ENCODE measurements at places on chromosomes 5 and 9.

- DNase-seq: no peak
These were observed 49.7 kb downstream of the FER start for GRCh38 chr5:108797396-108797795.

GRCh38 chr5:76367623-76368371 is 35.3 kb upstream of the IQGAP2 start:
- peak; percentile 42 for DNase-seq

GRCh38 chr9:98406469-98406868 is 151.0 kb upstream of the TBC1D2 start:
- no peak for DNase-seq

- DNase-seq: no peak
These were observed 24.0 kb upstream of the SLC12A7 start for GRCh38 chr5:1135696-1136525.

GRCh38 chr5:165565911-165566310 is 2060.5 kb downstream of the MAT2B start:
- no peak for DNase-seq

DNA sequence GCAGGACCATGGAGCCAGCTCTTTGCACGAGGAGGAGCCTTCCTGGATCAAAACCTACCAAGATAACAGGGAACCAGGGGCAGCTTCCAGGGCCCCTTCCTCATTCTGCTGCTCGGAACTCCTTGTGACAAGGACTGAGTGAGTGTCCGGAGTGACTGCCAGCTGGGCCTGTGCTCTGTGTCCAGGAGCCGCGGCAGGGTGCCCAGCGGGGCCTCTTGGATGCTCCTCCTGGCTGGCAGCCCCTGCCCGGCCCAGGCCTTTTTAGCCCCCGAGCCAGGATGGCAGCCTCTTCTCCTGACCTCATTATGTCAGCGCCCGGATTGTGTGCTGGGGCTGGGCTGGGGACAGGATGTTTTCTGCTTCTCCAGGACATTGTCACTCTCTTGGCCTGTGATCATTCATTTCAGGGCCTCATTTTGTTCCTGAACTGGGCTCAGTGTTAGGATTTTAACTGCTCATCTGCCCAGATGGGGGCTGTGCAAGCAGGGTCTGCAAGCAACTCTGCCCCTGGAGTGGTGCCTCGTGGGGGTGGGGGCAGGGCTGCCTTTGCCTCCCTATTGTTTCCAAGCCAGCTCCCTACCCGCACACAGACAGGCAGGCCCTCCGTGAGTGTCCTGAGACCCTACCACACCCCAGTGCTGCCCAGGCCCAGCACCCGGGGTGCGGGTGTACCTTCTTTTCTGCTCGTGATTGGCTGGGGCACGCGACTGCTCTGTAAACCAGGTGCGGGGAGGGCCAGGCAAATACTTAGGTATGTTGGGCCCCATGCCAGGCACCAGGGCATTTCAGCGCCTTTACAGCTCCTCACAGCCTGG is 161.6 kb downstream of the COL23A1 start:
- no peak for DNase-seq

DNA sequence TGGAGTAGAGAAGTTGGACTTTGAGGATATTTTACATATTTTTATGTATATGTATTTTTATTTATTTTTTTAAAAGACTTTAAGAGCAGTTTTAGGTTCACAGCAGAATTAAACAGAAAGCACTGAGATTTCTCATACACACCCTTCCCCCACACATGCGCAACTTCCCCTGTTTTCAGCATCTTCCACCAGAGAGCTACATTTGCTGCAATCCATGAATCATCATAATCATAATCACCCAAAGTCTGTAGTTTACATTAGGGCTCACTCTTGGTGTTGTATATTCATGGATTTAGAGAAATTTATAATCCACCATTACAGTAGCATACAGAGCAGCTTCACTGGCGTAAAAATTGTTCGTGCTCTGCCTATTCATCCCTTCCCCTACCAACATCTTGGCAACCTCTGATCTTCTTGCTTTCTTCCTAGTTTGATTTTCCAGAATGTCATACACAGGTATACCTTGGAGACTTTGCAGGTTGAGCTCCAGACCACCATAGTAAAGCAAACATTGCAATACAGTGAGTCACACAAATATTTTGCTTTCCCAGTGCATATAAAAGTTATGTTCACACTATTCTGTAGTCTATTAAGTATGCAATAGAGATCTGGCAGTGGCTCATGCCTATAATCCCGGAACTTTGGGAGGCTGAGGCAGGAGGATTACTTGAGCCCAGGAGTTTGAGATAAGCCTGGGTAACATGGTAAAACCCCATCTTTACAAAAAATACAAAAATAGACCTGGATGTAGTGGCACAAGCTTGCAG is 9.6 kb upstream of the CCDC171 start:
- DNase-seq: no peak

DNA sequence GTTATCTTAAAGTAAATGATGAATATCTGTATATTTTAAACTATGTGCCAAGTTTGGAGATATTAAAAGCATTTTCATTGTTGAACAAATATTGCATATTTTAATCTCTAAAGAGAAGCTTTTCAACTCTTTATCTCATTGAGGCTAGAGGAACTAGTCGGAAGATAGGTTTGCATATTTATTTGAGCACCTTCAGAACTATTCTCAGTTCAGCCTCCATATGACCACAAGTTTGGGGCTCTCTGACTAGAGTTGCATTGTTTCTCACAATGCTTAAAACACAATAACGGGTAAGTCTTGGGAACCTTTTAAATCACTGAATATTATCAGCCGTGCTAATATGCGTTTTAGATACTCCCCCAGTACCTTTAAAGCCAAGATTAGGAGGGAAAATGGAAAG is 47.3 kb upstream of the CTXN3 start:
- no peak for DNase-seq

DNA sequence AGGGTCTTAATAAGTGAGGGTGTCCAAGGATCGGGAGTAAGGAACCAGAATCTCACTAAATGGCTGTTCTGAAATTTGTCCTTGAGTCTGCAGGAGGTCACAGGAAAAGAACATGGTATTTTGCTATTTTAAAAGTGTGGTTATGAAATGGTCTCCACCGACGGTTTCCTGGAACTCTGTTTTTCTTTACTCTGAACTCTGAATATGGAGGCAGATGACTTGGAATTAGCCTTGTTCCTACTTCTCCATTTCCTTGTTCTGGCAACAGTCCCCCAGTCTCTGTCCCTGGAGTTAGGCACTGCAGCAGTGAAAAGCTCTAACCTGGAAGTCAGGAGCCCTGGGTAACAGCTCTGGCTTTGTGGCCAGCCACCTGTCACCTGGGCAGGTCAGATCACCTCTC is 46.6 kb upstream of the C5orf58 start:
- no peak for DNase-seq

GRCh38 chr9:110932863-110933262 is 105.4 kb downstream of the LPAR1 start:
- no peak for DNase-seq

DNA sequence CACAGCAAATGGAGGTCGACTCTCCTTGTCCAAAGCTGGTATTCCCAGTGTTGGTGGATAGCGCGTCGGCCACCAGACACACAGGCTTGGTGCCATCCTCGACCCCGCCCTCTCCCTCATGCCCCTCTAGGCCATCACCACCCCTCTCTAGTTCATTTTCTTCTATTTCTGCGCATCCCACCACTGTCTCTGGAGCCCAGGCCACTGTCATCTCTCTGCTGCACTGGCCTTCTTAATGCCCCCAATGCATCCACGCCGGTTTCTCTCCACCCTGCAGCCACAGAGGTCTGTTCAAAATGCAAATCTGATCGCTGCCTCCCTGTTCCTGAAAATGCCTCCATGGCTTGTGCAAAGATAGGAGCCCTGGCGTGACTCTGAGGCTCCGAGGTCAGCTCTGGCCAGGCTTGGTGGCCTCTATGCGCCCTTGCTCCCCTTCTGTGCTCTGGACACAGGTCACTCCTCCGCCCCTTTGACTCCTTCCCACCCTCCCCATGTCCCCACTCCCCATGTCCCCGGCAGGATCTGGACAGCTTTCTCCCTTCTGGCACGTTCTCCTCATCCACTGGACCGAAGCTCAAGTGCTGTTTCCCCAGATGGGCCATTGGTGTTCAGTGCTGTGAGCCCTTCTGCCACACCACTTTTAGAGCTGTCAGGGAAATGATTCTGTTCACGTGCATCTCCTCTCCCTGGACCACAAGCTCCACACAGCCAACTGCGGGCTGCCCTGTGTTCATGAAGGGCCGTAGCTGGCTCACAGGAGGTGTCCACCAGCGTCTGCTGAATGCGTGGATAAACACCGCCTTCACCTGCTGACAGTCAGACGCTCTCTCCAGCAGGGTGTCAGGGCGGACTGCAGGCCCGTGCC is 59.5 kb upstream of the RNF130 start:
- no peak for DNase-seq

DNA sequence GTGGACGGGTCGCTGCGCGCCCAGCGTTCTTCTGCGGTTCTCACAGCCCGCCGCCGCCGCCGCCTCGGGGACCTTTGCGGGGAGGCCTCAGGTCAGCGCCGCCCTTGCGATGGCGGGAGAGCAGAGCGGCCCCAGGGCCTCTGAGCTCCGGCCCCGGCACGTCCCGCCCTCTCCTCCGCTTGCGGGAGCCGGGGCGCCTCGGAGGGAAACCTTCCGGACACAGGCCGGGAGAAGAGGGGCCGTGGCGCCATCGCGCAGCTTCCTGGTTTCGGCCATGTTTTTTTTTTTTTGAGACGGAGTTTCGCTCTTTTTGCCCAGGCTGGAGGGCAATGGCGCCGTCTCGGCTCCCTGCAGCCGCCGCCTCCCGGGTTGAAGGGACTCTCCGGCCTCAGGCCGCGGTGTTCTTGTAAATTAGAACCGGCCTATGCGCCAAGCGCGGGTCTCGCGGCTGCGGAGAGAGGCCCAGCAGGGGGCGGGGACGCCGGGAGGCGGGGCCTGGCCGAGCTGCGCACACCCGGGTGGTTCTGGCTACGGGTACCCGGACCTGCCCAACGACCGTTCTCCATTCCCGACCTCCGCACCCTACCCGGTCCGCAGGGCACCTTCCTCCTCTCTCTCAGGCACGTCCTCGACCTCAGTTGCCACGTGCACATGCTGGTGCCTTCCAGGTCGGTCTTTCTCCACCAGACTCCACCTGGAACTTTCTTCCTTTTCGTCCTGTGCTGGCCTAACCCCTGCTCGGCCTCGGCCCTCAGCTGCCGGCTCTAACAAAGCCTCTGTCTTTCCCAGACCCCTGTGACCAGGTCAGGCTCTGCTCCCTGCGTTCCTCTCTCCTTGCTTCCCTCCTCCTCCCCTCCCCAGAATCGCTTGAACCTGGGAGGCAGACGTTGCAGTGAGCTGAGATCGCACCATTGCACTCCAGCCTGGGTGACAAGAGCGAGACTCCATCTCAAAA is 28.8 kb upstream of the MGAT1 start:
- peak; percentile 90 for DNase-seq

- DNase-seq: no peak
These were observed 240.5 kb upstream of the TUT7 start for GRCh38 chr9:86594724-86595123.

DNA sequence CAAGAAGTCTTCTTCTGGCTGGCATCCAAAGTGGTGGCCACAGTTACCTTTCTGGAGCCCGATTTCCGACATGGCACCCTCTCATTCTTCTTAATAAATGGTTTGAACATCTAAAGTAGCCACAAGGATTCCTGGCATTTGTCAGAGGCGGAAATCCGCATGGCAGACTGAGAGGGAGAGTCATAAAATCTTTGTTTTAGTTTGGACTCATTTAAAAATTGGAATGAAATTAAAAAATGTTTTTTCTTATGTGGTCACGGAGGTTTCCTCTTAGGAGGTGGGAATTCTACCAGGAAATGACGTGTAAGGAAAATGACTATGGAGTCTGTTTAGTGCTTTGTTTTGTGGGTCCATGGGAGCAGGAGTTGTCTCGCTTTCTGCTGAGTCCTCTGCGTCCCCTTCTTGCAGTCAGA is 133.0 kb upstream of the PTCH1 start:
- DNase-seq: no peak

- no peak for DNase-seq
These were observed 384.1 kb downstream of the EBF1 start for GRCh38 chr5:158715592-158715991.

- DNase-seq: no peak
These were observed 63.7 kb downstream of the HABP4 start for GRCh38 chr9:96513622-96514021.

GRCh38 chr9:20707708-20708107 is 23.6 kb downstream of the FOCAD start:
- DNase-seq: no peak

DNA sequence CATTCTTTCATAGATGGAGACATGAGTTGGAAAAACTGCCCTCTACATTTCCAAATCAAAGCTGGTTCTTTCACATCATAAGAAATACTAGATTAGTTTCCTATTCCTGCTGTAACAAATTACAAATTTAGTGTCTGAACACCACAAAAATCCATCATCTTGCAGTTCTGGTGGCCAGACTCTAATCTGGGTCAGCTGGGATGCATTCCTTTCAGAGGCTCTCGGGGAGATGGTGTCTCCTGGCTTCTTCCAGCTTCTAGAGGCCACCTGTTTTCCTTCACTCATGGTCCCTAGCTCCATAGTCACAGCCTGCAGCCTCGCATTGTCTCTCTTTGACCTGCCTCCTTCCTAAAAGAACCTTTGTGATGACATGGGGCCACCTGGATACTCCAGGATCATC is 65.2 kb downstream of the RETREG1 start:
- no peak for DNase-seq

DNA sequence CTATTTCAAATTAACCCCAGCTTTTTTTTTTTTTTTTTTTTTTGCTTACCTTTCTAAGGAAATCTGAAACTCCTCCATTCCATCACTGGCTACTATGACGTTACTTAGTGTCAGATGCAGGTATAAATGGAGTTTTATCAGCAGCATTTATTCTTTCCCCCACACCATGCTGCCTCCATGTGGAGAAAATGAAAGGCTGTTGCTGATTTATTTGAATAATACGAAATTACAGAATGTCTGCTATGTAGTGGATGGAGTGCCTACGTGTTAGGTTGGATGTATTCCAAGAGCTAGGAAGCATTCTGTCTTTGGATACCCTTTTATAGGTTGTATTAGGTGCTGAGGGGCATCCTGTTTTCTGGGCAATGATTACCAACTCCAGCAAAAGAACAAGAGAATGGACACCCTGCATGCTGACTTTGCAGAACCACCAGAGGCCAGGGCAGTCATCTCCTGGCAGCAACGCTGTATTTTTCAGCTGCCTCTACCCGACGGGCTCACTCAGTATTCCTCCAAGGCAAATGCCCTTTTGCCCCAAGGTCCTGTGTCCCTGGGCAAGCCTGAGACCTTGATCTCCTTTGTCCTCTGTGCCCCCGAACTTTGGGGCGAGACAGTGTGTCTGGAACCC is 199.5 kb downstream of the ALDH1A1 start:
- no peak for DNase-seq

- no peak for DNase-seq
These were observed 63.5 kb downstream of the ZNF474 start for GRCh38 chr5:122192497-122193496.

GRCh38 chr5:120615967-120616645 is 152.0 kb downstream of the PRR16 start:
- no peak for DNase-seq

GRCh38 chr5:156815988-156816599 is 34.0 kb upstream of the PPP1R2B start:
- DNase-seq: no peak
